GM23248 (cell line): ENCODE measurements at places on chromosomes 3 and 15.

- DNase-seq = no peak
- no peaks in the 10 kb centered on the region for H3K27me3 ChIP-seq
- H3K4me3 ChIP-seq = no peak overlapping the region
- H3K36me3 ChIP-seq = no peaks in the 10 kb centered on the region
- H3K27ac ChIP-seq = no peak overlapping the region
These were observed 29.2 kb downstream of the EPHB3 start for GRCh38 chr3:184590795-184591194.

GRCh38 chr3:71438904-71439303 lies 144.6 kb downstream of the FOXP1 start:
- H3K4me1 ChIP-seq = peaks cover 8% of the 10 kb centered on the region
- H3K36me3 ChIP-seq = no peaks in the 10 kb centered on the region
- no peaks in the 10 kb centered on the region for H3K27me3 ChIP-seq
- H3K4me3 ChIP-seq = no peak overlapping the region
- DNase-seq = no peak

DNA sequence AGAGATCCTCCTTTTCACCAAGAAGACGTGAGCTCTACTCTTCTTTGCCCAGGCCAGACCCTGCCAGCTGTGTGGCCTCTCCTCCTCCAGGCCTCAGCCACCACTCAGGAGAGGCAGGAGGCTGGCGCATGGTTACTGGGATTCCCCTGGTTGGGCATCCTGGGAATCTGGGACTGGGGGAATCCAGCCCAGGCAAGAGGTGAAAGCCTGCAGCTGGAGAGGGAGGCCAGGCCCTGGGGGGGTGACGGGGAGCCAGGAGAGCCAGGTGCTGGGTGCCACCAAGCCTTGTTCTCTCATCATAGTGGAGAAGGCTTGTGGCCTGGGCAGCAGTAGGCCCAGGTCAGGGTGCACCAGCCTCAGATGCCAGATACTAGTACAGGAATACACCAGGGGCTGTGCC lies 6.2 kb downstream of the CCDC9B start:
- H3K4me1 ChIP-seq = peaks cover 30% of the 10 kb centered on the region
- peaks cover 7% of the 10 kb centered on the region; the same call in 1 of the 2 replicates for H3K36me3 ChIP-seq
- no peak overlapping the region for H3K27ac ChIP-seq
- DNase-seq = no peak
- H3K4me3 ChIP-seq = no peak overlapping the region
- no peaks in the 10 kb centered on the region for H3K27me3 ChIP-seq

- H3K36me3 ChIP-seq = no peaks in the 10 kb centered on the region
- no peaks in the 10 kb centered on the region for H3K4me1 ChIP-seq
- no peak overlapping the region for H3K27ac ChIP-seq
- DNase-seq = no peak
- no peak overlapping the region for H3K4me3 ChIP-seq
These were observed 175.4 kb upstream of the GBE1 start for GRCh38 chr3:81936817-81937216.
